HCT116 (cell line): ENCODE measurements at places on chromosomes 2 and 18. TPM values are rescaled to one million over a fixed set of nuclear protein-coding genes. Genes with fewer than 3 reads are reported as not detected.

The HOXD8 gene
- 6.0 TPM for total RNA-seq

GRCh38 chr2:230085201-230085600 is 16.5 kb upstream of the SLC16A14 start:
- H3K36me3 ChIP-seq: no peaks in the 10 kb centered on the region
- H3K27me3 ChIP-seq: no peaks in the 10 kb centered on the region
- H3K27ac ChIP-seq: no peak overlapping the region
- H3K4me1 ChIP-seq: no peaks in the 10 kb centered on the region

DNA sequence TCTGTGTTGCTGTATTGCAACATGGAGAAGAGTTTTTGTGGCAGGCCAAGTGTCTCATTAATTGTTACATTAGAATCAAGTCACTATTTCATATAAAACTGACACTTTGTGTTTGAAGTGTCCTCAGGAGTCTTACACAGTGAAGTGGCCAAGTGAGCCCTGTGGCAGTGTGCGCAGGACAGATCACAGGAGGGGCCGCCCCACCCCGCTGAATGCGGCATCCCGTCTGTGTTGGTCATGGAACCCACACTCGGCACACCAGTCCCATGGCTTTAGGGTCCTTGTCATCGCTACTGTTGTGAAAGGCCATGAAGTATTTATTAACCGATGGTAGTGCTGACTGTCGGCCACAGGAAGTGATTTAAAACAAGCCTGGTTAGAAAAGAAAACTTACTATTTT is 144.7 kb upstream of the NFATC1 start:
- H3K27ac ChIP-seq: no peak overlapping the region
- no peak overlapping the region for H3K4me3 ChIP-seq
- H3K27me3 ChIP-seq: no peaks in the 10 kb centered on the region
- no peak for DNase-seq

DNA sequence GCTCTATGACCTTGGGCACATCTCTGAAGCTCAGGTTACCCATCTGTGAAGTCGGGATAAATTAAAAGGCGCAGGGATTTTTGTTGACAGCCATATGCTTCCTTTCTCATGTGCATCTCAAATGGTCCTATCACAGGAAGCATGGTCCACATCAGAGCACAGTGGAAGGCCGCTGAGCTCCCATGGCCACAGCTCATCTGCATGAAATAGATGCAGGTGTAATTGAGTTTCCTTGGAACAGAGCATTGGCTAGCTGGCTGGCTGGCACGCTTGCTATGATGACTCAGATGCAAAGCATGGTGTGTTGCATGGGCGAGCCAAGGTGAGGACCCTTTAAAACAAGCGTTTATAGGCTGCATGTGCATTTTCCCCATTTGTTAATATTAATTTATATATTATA is 79.3 kb downstream of the TXNL1 start:
- H3K4me3 ChIP-seq: no peak overlapping the region
- H3K36me3 ChIP-seq: no peaks in the 10 kb centered on the region
- no peak for DNase-seq
- no peaks in the 10 kb centered on the region; the same call in none of the 2 replicates for H3K4me1 ChIP-seq
- peaks cover 7% of the 10 kb centered on the region; the same call in 1 of the 2 replicates for H3K27me3 ChIP-seq
- no peak overlapping the region for H3K27ac ChIP-seq

The PLB1 gene
- 0.49 TPM for total RNA-seq

DNA sequence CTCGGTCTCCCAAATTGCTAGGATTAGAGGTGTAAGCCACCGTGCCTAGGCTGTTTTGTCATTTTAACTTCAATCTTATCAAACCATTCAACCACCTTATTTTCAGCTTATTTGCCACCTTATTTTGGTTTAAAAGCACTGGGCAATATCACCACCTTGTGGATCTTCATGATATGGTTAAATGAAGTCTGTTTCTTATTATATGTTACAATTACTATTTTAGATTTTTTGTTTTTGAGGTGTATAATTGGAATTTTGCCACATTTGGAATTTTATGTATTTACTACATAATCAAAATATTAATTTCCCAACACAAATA is 43.8 kb upstream of the SCN9A start:
- no peaks in the 10 kb centered on the region for H3K36me3 ChIP-seq
- DNase-seq: peak; percentile 23
- no peaks in the 10 kb centered on the region for H3K4me1 ChIP-seq

- DNase-seq: no peak
- H3K27me3 ChIP-seq: no peaks in the 10 kb centered on the region
- H3K4me1 ChIP-seq: no peaks in the 10 kb centered on the region
- H3K36me3 ChIP-seq: no peaks in the 10 kb centered on the region
- no peak overlapping the region for H3K4me3 ChIP-seq
- no peak overlapping the region for H3K27ac ChIP-seq
These were observed 30.0 kb downstream of the PPP3R1 start for GRCh38 chr2:68222287-68222686.

- H3K27ac ChIP-seq: no peak overlapping the region
- no peaks in the 10 kb centered on the region for H3K27me3 ChIP-seq
- H3K4me3 ChIP-seq: no peak overlapping the region
- DNase-seq: peak; percentile 22
- H3K4me1 ChIP-seq: no peaks in the 10 kb centered on the region
These were observed 19.2 kb downstream of the E2F6 start for GRCh38 chr2:11446733-11447248.

GRCh38 chr2:43050866-43051265 is 175.5 kb downstream of the ZFP36L2 start:
- peaks cover 16% of the 10 kb centered on the region for H3K4me1 ChIP-seq
- DNase-seq: no peak
- no peaks in the 10 kb centered on the region for H3K27me3 ChIP-seq
- H3K27ac ChIP-seq: no peak overlapping the region
- no peak overlapping the region for H3K4me3 ChIP-seq

DNA sequence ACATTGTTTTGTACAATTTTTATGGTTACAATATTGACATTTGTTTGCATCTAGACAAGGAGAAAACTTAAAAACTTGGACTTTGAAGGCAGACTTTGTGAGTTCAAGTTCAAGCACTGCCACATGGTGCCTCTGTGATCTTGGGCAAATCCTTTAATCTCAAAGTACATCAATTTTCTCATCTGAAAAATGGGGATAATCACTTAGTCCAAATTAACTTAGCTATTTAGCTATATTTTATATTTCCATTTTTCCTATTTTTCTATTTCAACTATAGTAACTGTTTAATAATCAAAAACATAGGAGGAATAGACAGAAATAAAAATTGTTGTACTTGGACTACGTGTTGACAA is 38.7 kb downstream of the IL1R2 start:
- H3K36me3 ChIP-seq: no peaks in the 10 kb centered on the region
- no peaks in the 10 kb centered on the region for H3K27me3 ChIP-seq
- H3K4me1 ChIP-seq: peaks cover 9% of the 10 kb centered on the region; the same call in 1 of the 2 replicates

DNA sequence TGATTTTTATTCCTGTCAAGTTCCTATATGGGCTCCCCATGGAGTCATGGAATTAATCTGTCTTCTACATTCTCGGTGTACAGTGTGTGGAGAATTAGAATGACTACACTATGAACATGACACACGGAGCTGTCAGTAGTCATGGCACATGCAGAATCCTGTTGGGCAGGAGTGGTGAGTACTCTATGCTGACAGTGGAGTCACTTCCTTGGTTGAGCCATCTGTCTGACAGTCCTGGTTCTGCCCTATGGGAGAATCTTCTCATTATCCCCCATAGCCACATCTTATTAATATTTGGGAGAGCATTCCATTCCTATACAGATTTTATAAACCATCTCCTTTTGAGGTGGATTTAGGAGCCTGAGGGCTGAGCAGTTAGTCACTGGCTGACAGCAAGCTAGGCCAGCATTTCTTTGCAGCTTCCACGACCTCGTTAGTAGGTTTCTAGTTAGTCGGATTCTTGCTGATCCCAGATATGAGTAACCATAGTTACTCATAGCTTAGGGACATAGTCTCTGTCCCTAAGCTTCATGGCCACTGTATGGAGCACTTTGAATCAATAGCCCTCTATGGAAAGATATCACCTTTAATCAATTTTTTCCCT is 90.6 kb downstream of the MDH1 start:
- no peaks in the 10 kb centered on the region for H3K36me3 ChIP-seq
- H3K4me1 ChIP-seq: no peaks in the 10 kb centered on the region
- no peak overlapping the region for H3K27ac ChIP-seq
- no peaks in the 10 kb centered on the region for H3K27me3 ChIP-seq
- DNase-seq: no peak
- H3K4me3 ChIP-seq: no peak overlapping the region

GRCh38 chr2:189545418-189545817 is 35.2 kb downstream of the SLC40A1 start:
- no peaks in the 10 kb centered on the region for H3K27me3 ChIP-seq
- H3K4me1 ChIP-seq: peaks cover 2% of the 10 kb centered on the region; the same call in 1 of the 2 replicates
- no peaks in the 10 kb centered on the region for H3K36me3 ChIP-seq
- H3K4me3 ChIP-seq: no peak overlapping the region
- no peak overlapping the region for H3K27ac ChIP-seq

- H3K4me3 ChIP-seq: peak overlapping the region; percentile 54
- no peaks in the 10 kb centered on the region for H3K27me3 ChIP-seq
- peaks cover 43% of the 10 kb centered on the region for H3K4me1 ChIP-seq
- no peak for DNase-seq
These were observed 822 bp upstream of the GPD2 start for GRCh38 chr2:156435396-156435717.

DNA sequence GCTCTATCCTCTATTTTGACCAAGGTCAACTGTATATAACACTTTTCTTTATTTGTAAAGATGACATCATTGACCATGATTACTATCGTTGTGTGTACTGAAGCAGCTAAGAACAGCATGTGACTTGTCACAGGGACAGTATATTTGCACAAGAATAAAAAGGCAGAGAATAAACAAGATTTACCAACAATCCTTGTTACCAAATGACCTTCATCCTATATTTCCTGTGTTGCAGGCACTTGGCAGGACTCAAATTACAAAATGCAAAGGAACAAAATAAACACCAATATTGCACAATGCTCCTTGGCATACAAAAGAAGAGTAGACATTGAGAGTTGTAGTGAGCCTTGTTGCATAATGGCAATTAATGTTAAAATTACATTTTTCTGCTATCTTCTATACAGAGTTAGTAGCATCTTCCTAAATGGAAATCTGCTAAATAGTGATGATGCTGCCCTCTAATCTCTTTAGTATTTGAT is 61.8 kb downstream of the RFTN2 start:
- H3K27ac ChIP-seq: no peak overlapping the region
- no peak overlapping the region for H3K4me3 ChIP-seq
- H3K36me3 ChIP-seq: no peaks in the 10 kb centered on the region
- no peak for DNase-seq

The KCNG2 gene
- not detected for total RNA-seq

The CCDC93 gene
- total RNA-seq: 18.7 TPM

DNA sequence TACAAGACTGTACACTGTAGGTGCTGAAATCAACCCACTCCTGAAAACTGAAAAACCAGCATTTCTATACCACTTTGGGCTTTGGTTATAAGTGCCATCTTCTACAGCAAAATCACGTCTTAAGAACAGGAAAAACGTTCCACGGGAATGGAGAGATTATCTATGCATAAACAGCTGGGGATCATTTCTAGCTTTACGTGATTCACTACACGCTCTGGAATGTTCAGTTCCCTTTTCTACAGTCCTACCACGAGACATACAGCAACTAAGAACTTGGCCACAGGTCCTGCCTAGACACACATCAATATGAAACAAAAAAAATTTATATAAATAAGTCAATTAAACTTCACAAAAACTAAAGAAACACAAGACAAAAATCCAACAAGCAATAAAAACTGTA is 3.6 kb downstream of the CXCR4 start:
- peaks cover 68% of the 10 kb centered on the region for H3K27me3 ChIP-seq
- no peaks in the 10 kb centered on the region for H3K36me3 ChIP-seq
- no peak overlapping the region for H3K27ac ChIP-seq
- peaks cover 28% of the 10 kb centered on the region for H3K4me1 ChIP-seq
- no peak for DNase-seq

The CHRNG gene
- not detected for total RNA-seq

DNA sequence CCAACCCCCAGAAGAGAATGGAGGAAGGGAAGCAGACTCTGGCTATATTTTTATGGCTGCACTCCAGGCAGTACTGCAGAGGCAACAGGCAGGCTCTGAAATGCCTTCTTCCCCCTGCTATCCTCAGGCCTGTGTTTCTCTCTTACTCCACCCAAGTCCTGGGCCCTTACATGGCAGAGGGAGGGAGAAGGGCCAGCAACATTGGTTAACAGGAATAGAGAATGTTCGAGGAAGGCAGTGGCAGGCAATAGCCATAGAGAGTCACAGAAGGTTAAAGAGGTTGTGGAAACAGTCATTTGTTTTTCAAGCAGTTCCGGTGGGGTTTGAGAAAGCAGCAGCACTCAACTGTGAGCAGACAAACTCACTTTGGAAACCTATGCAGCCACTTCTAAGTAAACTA is 15.1 kb upstream of the DARS1 start:
- no peak overlapping the region for H3K4me3 ChIP-seq
- no peak for DNase-seq
- no peak overlapping the region for H3K27ac ChIP-seq
- H3K36me3 ChIP-seq: no peaks in the 10 kb centered on the region
- no peaks in the 10 kb centered on the region for H3K27me3 ChIP-seq
- no peaks in the 10 kb centered on the region for H3K4me1 ChIP-seq

DNA sequence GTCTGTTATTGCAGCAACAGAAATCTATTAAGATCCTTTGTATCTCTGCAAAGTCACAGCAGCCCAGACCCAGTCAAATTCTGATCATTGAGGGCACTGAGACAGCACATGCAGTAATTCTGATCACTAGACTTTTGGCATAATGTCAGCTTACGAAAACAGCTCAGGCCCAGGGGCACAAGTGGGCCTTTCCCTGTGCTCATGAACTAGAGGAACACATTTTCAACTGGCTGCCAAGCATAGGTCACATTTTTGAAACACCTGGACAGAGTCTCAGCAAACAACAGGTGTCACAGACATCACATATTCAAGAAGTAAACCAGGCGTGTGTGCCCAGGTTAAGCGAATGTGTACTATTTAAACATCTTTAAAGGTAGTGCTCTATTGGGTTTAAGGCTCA is 13.7 kb downstream of the DOCK10 start:
- no peak overlapping the region for H3K4me3 ChIP-seq
- H3K4me1 ChIP-seq: no peaks in the 10 kb centered on the region
- no peak overlapping the region for H3K27ac ChIP-seq
- H3K36me3 ChIP-seq: no peaks in the 10 kb centered on the region
- no peak for DNase-seq

DNA sequence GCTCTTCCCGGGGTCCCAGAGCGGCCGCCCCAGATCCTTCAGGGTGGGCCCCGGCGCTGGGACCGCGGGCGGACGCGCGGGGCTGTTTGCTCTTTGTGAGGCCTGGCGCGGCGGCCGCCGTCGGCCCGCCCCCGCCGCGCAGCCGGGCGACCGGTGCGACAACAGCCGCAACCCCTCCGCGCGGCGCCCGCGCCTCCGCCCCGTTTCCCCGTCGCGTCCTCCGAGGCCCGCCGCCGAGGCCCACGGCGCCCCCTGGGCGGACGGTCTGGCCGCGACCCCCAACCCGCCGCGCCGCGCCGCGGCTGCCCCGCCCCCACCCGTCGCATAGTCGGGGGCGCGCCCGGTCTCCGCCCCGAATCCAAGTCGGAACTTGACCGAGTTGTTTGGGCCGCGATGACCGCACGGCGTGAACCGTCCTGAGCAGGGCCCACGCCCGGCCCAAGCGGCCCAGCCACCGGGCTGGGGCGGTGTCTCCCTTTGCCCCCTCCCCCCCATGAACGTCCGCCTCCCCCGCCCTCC is 448 bp downstream of the YPEL5 start:
- H3K4me3 ChIP-seq: peak overlapping the region; percentile 67
- H3K27ac ChIP-seq: peak overlapping the region; percentile 81; the same call in 1 of the 2 replicates
- peaks cover 22% of the 10 kb centered on the region for H3K4me1 ChIP-seq
- no peaks in the 10 kb centered on the region for H3K27me3 ChIP-seq
- H3K36me3 ChIP-seq: 0 out of 2 replicates have a peak, but pooled peaks cover 2% of the 10 kb centered on the region

- no peak overlapping the region for H3K4me3 ChIP-seq
- H3K27me3 ChIP-seq: no peaks in the 10 kb centered on the region
- no peaks in the 10 kb centered on the region for H3K36me3 ChIP-seq
- no peak for DNase-seq
- no peaks in the 10 kb centered on the region for H3K4me1 ChIP-seq
- no peak overlapping the region for H3K27ac ChIP-seq
These were observed 450.2 kb upstream of the KLHL29 start for GRCh38 chr2:22934747-22935146.
